ENCODE measurements at places on chromosomes 1 and 21.
A peak's percentile ranks its signal among the peaks of the same experiment; 100 is the strongest.

GRCh38 chr1:89734442-89734841 is 86.4 kb upstream of the LRRC8D start:
- no peak for DNase-seq

DNA sequence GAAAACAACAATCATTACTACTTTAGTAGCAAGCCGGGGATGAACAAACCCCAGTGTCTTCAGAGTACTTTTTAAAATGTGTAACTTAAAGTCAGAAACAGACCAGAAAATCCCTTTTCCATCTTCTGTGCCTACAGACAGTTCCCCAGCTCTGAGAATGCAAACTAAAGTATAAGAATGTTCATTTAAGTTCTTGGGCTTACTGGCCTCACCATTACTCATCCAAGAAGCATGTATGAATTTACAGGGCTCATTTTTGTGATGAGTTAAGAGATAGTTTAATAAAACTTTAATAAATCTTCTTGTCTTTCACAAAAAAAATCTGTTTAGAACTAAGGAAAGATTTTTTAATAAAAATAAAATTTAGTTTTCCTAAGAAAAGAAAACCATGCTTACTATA is 4.6 kb downstream of the LPGAT1 start:
- no peak for DNase-seq

DNA sequence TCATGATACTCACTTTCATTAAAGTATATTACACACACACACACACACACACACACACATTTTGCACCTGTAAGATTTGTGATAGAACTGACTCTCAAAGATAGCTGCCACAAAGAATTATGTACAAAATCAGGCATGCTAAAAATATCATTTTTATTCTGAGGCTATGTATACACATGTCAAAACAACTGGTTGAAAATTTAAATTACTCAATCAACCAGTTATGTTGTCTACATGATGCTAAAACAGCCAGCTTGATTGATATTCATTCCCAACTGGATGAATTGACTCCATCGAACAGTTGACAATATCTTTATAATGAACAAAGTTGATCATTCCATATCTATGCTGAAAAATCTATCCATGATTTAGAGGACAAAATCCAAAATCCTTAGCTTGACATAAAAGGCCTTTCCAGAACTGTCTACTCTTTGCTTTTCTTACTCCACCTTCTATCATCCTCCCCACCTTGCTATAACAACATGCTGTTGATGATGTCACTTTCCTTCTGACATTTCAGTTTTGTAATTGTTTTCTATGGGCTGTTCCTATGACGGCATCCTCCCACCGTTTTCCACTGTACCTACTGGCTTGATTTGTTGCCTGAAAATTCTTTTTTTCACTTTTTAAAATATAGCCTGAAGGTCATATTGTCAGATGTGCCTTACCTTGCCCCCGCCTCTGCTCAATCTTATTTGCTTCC is 321.5 kb upstream of the OLFM3 start:
- DNase-seq, result no peak

DNA sequence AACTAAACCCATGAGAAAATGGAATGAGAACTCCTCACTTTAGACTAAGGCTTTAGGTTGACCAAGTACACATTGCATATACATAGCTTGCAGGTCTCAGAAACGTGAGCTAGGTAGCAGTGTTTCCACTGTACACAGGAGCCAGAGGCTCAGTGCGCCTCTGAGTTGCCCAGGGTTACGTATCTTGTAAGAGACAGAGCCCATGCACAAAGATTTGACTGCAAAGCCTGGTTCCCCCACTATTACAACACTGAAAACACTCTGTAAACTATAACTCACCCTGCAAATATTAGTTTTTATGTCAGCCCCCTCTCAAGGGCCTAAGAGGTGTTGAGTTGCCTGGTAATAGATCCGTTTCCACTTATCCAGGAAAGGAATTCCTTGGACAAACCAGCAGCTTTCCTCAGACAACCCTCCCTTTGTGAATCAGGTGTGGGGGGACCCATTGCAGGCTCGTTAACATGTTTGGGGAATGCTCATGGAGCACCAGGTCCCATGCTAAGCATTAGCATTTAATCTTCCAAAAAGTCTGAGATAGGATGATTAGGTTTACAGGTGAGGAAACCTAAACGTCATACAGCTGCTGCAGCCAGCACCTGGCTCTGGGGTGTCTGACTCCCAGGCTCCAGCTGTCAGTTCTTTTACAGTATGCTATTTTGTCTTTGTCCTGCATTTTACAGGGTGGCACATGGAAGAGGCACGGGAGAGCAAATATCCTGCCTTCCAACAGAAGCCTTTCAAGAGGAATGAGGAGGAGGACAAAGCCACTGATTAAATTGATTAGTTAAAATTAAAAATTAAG is 25.7 kb downstream of the TENT5C start:
- DNase-seq, result no peak

DNA sequence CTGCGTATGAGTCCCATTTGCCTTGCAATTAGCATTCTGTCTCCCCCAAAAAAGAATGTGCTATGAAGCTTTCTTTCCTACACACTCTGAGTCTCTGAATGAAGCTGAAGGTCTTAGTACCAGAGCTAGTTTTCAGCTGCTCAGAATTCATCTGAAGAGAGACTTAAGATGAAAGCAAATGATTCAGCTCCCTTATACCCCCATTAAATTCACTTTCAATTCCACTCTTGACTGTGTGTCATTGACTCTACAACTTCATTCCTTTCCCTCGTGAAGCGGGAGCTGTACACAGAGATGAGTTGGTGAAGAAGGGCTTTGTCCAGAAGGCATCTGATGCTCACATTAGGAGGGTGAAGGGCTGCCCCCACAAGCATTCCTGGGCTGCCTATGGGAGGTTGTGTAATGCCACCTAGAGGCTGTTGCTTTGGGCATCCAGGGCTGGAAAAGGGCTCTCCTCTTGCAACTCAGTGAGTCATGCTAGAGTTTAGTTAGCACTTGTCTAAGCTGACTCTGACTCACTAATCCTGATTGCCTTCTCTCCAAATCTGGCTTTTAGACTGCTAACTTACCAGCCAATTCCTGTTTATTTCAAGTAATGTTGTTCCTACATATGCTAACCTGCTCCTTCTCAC is 1.8 kb downstream of the SPRR1B start:
- peak; percentile 36 for DNase-seq

- no peak for DNase-seq
Observed at GRCh38 chr1:48495911-48496310, 23.9 kb upstream of the SPATA6 start.

DNA sequence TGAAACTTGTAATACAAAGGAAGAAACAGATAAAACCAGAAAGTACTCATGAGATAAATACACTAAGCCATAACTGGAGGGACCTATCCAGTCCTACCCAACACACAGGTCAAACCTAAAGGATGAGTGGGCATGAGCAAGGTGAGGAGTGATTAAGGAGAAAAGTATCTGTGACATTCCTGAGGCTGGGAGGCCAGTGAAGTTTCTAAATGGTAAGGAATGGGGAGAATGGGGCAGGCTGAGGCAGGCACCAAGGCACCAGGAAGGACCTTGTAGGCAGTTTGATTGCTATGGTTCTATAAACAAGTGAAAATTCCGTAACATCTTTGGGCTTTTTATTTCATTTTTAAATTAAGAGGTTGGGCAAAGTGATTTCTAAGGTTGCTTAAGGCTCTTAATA is 10.4 kb downstream of the DDX59 start:
- DNase-seq, result no peak

DNA sequence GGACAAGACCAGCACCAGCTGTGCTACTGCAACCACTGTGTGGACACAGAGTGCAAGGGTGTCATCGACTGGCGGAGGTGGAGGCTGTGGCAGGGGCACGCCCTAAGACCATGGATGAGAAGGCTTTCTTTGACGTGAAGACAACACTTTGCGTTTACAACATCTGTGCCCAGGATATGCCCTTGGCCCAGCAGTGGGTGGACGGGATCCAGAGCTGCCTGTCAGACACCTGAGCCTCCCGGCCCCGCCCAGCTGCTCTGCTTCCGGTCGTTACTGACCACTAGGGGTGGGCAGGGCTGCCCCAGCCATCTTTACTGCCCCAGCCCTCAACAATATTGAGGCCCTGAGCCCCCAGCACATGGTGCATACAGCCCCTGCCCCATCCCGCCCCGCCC is 21.4 kb upstream of the NPPB start:
- DNase-seq, result no peak

DNA sequence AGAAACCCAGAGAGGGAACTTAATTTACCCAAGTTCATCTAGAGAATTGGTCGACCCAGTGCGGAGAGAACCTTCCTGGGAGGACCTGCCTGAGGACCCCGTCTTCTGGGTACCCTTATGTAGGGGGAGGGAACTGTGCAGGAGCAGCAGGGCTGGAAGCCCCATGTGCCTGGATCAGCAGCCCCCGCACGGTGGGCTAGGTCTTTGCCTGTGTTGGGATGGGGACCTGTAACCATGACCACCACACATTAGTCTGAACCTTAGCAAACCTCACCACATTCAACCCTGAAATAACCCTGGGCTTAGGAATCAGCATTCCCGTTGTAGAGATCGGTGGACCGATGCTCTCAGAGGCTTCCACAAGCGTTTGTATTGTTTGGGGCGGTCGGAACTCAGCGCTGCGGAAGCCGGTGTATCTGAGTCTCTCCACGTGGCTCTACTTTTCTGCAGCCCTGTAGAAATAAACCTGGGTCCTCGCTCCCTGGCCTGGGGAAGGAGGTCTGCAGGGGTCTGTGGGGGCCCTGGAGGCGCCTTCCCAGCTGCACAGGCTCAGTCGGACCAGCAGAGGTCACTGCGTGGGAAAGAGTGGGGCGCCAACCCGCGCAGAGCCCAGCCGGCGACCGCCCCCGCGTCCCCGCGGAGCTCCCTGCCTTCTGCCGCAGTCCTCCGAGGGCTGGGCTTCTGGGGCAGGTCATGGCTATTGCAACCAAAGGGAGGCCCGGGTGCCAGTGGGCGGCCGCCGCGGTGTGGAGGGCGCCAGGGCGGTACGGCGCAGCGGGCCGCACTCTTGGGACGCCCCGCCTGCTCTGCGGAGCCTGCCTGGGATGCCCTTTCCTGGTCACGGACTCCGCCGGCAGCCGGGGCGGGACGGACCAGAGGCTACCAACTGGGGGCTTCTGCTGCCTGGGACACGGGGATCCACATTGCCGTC is 36.2 kb upstream of the KCNA10 start:
- DNase-seq, result peak; percentile 60

DNA sequence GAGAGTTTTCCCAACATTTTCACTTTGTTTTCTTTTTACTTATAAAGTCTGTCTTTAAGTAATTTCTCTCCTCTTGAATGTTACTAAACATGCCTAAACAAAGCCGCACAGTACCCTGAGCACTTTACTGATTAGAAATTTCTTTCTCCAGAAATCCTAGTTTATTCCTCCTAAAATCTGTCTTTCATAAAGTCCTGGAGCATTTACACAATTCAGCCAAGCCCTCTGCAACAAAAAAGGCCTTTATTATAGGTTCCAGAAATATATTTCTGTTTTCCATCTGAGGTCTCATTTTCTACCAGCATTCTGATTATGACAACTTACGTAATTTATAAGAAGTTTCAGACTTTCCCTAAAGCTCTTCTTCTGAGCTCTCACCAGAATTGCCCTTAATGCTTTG is 549.5 kb upstream of the OLFM3 start:
- DNase-seq, result no peak

GRCh38 chr1:234607109-234608024 is 2.6 kb downstream of the IRF2BP2 start:
- DNase-seq, result peak; percentile 88

DNA sequence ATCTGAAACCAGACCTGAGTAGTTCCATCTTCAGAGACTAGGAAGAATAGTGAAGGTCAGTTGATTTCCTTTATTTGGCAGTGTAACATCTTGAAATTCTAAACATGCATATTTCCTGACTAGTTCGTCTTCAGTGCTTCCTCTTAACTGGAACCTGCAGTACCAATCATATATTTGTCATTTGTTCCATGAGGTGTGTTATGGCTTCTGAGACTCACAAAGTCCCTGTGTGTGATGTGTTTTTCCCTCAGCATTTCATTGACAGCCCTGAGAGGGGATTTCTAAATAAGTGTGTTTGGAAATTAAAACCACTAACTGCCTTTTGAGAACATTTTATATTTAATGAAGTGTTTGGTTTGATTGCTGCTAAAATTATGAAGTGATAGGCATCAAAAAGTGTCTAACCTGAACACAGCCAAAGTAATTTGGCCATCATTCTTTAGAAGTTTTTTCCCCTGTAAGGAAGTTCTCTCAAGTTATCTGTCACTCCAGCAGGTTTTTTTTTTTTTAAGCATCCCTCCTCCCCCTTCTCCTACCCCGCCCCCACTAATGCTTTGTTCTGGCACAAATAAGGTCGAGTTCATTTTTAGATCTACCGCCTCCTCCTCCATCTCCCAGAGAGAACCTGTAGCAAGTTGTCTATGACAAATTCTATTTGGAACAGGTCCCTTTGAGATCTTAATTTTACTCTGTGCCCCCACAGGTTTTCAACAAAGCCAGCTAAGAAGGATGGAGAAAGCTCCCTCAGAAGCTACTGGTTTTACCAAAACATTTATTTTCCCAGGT is 61.4 kb downstream of the TMEM200B start:
- DNase-seq, result no peak

GRCh38 chr1:24454673-24455072 is 39.1 kb downstream of the NIPAL3 start:
- DNase-seq, result peak; percentile 83

All from suppressor macrophage treated with lipopolysaccharide for 1 hour (primary cell).